ENCODE measurements at places on chromosomes 12 and 14.
A peak's percentile ranks its signal among the peaks of the same experiment; 100 is the strongest.

DNA sequence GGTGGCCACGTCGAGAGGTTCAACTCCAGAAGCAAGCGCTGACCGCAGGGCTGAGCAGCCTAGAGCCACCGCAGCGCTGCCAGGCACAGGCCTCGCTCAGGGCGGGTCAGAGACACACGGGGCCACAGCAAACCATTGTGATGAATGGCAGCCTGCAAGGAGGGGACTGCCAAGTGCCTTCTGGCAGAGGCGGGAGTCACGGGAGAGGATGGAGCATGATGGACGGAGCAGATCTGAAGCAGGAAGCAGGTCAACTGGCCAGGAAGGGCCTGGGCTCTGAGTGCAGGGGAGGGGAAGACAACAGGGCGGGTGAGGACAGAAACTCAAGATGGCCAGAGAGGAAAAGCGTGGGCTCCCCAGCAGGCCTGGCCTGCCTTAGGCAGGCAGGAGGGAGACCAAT is 49.8 kb downstream of the CDC42BPB start:
- no peak for DNase-seq

DNA sequence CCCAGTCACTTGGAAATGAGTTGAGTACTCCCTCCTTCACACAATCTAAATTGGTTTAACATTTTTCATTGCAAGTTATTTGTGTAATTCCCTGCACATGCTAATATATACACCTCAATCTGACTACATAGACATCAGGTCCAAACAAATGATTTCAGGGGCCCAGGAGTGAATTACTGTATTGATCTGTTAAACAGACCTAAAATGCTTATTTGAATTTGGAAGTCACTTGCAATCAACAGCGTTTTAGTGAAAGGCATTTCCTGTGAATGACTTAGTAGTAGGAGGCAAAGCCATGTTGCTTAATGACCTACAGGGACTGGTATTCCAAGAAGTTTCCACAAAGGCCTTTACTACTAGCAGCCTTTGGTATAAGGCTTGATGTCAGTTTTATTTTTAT is 22.6 kb upstream of the SLC15A5 start:
- DNase-seq: no peak

DNA sequence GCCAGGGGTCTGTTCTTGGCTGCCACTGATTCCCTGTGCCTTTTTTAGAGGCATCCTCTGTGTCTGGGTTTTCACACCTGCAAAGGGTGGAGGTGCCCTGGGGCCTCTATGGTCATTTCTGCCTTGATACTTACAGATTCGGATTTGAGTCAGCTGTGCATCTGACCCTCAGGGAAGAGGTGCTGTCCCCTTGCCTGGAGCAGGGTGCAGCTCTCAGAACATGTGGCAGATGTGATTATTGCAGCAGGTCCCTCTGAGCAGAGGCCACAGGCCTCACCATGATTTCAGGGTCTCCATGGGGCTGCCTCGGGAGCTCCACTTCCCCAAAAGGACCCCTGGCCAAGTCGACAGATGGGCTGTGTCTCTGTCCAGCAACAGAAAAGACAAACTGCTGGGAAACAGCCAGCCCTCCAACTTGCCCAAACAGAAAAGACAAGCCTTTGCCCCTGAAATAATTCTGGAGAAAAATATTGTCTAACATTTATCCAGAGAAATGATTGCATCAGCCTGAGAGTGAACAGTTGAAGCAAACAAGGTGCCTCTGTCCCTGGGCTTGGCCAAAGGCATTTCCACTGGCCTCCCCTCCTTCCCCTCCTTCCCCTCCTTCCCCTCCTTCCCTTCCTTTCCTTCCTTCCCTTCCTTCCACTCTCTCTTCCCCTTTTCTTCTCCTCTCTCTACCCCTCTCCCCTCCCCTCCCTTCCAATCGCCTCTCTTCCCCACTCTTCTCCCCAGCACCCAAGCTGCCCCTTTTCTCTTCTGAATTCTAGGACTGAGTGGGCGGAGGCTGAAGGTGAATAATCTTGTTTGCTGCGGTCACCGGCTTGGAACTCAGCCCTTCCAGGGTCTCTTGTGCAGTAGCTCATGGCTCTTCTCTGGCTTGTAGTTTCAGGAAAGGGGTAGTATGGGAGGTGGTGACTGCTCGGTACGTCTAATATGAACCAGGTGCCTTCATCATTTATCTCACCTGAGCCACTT is 676 bp downstream of the SERPINA3 start:
- no peak for DNase-seq

DNA sequence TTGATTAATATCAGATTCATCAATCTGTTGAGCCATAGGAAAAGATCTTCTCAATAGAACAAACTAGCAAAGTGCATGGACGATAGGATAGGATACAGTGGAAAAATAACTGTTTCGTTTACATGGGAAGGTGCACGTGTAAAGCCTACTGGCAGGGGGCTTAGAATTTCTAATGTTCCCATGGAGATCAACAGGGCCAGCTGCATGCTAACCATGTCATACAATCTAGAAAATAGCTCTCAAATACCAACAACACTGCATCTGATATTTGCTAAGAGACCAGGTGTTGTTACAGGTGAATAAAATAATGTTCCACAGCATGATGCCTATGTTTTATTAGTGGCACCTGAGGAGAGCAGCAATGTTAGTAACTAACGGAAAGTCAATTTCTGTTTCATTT is 72.5 kb downstream of the ACSS3 start:
- no peak for DNase-seq

DNA sequence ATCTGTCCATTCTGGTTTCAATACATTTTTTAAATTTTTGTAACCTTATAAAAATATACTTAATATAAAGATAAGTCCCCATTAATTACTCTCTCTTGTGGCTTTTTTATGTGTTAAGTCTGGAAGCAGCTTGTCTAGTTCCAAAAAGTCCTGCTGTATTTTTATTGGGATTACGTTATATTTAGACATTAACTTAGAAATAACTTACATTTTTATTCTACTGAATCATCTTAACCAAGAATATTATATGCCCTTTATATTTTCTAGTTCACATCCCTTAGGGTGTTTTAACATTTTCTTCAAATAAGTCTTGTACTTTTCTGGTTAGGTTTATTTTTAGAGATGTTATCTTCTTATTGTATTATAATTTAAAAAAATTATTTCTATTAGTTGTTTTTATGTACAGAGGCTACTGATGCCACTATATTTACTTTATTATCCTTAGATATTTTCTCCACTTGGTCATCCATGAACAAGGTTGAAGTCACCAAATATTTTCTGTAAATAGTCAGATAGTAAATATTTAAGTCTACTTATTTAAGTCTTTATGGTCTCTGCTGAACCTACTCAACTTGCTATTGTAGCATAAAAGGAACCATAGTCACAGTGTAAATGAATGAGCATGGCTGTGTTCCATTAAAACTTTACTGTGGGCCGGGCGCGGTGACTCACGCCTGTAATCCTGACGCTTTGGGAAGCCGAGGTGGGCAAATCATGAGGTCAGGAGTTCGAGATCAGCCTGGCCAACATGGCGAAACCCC is 132.4 kb upstream of the NEDD1 start:
- DNase-seq: no peak

DNA sequence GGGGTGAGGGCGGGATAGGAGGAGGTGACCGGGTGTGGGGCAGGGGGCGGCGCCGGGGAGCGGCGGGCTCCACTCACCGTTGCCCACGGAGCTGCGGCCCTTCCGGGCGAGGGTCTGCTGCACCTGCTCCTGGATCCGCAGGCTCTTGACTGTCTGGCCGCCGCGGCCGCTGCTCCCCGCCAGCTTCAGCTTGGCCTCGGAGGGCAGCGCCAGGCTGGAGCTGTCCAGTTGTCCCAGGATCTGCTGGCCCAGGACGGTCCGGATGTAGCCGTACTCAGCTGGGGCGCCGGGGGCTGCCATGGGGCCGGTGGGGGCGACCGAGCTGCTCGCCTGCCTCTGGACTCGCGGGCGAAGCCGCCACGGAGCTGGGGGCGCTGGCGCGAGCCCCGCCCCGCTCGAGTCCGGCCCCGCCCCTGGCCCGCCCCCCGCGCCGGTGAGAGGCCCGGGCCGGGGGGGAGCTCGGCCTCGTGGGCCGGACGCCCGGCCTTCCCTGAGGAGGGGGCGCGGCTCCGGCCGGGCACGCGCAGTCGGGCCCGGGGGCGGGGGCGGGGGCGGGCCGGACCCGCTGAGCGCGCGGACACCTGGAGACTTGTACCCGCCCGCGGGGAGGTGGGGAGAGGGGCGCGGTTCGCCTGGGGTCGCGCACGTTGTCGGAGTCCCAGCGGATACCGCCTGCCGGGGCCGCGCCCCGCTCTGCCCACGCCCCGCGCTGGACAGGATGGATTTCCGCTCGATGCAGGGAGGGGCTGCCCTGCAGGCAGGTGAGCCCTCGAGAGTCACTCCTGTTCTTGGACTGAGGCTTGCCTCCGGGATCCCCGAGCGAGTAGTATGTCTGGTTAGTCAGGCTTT is at the start of gene PKP2:
Gene PKP2 (minus strand): TSS at position 346 of the 849 bp plus-strand sequence. CDS start 46 bp downstream, at position 300.
- DNase-seq: no peak

- DNase-seq: no peak
Observed at GRCh38 chr14:101442451-101442850, 118.8 kb upstream of the DIO3 start.

- no peak for DNase-seq
Observed at GRCh38 chr12:88219861-88220260, 77.8 kb downstream of the TMTC3 start.

DNA sequence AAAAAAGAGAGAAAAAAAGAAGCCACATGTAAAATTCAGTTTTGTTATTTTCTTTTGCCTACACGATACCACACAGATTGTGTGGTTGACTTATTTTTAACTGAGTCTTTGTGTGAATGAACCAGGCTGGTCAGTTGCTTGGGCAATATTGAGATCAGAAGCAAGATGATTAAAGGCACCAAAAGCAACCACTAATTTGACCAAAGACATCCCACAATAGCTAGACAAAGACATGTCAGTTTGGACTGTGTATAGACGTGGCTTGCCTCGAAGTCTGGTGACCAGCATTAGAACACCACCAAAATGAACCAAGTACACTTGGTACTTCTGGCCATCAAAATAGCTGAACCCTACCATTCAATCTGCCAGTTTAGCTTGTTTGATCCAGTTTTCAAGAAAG is 340.6 kb upstream of the TBX3 start:
- DNase-seq: no peak

- no peak for DNase-seq
Observed at GRCh38 chr14:23436327-23437132, 1.1 kb upstream of the MYH7 start.

DNA sequence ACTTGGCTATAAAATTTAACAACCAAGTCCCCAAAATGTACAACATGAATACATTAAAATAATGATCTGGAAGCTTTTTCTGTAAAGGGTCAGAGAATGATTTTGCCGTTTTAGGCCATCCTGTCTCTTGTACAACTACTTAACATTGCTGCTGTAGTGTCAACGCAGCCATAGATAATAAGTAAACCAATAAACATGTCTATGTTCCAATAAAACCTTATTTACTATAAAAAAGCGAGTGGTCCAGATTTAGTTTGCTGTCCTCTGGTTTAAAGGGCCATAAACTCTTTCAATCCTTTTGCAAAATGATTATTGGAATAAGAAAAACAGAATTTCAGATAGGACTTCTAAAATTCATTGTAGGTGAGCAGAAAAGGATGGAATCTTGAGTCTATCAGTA is 29.2 kb downstream of the SBNO1 start:
- DNase-seq: no peak

GRCh38 chr12:96489392-96490056 is at the start of gene CFAP54:
Gene CFAP54 (plus strand): TSS chr12:96489577. CDS start chr12:96489610, 33 bp downstream.
- DNase-seq: peak; percentile 88

- no peak for DNase-seq
Observed at GRCh38 chr12:450438-450837, 9.3 kb upstream of the B4GALNT3 start.

DNA sequence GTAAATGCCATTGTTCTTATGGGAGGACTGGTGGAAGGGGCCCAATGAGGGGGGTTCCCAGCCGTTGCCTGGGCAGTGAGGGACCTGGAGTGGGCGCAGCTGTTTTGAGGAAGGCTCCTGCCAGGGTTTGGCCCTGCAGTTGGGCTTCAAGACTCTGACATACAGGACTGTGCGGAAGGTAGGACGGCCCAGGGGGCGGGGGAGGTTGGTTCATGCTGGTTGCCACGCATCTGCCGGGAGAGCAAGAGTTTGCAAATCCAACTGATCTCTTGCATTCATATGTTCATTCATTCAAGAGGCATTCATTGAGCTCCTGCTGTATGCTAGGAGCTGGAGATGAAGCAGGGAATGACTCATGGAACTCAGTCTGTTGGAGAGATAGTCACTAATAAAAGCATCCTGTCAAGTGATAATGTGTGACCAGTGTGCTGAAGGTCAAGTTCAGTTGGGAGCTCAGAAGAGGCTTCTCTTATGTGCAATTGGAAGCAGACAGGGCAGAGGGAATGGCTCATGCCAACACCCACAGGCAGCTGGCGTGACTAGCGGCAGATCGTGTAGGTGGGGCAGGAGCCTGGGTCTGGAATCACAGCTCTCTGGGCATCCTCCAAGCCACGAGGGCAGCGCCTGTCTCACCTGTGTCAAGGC is 7.8 kb downstream of the SH2B3 start:
- no peak for DNase-seq

- DNase-seq: no peak
Observed at GRCh38 chr14:87492561-87492960, 500.4 kb downstream of the GALC start.

GRCh38 chr12:1591034-1591433 is 3.3 kb downstream of the FBXL14 start:
- DNase-seq: no peak

DNA sequence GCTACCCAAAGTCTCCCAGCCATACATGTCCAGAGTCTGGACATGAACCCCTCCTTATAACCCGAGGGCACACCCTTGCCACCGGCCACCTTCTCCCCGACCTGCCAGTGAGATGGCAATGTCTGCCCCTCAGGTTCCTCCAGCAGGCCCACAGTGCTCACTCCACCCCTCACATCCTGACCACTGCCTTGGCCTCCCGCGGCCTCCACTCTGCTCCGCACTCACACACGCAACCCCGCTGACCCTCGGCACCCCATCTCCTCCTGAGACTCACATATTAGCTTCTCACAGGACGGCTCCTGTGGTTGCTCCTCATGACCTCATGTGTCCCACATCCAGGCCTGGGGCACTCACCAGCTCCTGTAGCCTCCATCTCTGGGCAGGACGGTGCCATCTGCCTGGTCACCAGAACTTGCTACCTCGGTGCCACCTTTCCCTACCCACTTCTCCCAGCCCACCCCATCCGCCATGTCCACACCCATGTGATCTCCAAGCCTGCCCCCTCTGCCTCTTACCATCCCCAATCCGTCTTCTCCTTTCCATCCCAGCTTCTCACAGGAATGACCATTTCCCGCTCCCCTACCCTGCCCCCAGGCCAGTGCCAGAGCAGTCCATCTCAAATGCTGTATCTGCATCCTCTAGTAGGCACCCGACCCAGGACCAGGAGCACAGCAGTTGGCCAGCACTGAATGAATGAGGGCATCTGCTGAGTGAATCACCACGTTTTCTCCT is 198.6 kb upstream of the DIO3 start:
- DNase-seq: no peak

DNA sequence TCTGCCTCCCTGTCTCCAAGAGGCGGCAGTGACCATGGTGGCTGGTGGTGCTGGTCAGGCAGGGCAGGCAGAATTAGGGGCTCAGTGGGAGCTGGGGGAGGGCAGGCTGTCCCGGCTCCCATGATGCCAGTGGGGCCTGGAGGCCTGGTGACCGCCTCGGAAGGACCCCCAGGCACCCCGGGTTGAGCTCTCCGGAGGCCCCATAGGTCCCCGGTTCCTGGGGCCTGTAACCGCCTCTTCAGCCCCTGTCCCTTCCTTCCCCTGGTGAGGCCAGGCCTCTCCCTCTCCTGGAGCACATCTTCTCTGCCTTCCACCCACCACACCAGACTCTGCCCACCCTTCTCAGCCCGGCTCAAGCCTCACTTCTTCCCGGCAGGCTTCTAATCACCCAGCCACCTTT is 117.7 kb upstream of the GSC start:
- no peak for DNase-seq
